ENCODE measurements at places on chromosomes 4 and X.

GRCh38 chr4:149264093-149264733 lies 551.4 kb downstream of the IQCM start:
- DNase-seq: no peak

- no peak for DNase-seq
Measured at GRCh38 chrX:134645936-134646543, 12.2 kb downstream of the PLAC1 start.

DNA sequence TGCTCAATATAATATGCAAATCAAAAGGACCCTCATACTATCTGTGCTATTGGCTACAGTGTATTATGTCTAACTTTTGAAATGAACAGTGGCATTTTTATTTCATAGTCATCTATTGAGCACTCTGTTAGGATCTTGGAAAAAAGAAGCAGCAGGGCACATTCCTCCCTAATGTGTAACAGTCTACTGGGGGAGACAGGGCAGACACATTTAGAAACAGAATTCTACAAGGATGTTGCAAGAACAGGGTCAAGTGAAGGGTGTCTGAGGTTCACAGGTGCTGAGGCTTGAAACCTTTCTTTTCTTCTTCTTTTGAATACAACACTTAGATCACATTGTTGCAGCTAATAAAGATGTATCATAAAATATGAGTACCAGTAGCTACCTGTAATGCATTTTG lies 129.7 kb upstream of the SLC4A4 start:
- DNase-seq: no peak

DNA sequence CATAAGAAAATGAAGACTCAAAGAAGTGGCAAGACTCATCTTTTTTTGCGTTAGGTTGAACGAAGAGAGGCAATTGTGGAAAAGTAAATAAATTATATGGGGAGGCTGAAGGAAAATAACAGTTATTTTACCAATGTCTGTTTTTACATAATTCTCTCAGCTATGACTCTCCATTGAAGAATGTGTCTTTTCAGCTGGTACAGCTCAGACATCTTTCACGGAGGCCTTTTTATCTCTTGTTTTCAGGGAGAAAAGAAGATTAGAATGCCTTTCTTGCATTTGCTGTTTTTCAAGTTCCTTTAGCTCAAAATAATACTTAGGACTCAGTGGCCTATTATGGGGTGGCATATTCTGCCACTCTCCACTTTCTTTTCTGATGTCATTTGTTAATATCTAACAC lies 153.0 kb downstream of the ADAM29 start:
- no peak for DNase-seq

- DNase-seq: no peak
Measured at GRCh38 chr4:105572296-105572695, 19.9 kb downstream of the ARHGEF38 start.

DNA sequence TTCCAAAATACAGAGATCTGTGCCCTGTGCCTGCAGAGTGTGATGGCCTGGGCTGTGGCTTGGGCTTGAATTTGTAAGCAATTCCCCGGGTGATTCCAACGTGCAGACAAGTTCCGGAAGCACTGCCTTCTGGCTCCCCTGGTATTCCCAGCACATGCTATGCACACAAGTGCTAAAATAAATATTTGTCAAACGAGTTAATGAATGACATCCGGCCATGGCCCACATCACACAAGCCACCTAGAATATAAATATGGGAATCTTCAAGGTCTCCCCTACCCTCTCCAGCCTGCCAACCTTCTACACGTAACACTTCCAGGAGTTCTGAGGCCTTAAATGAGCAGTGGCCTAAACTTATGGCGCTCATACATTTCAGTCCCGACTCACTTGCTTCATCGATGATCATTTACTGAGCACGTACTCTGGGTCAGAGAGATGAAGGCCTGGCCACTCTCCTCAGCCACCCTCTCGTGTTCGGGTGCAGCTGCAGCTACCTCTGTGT lies 21.3 kb downstream of the DCTD start:
- no peak for DNase-seq

GRCh38 chr4:12791536-12791935 lies 692.6 kb downstream of the RAB28 start:
- no peak for DNase-seq

DNA sequence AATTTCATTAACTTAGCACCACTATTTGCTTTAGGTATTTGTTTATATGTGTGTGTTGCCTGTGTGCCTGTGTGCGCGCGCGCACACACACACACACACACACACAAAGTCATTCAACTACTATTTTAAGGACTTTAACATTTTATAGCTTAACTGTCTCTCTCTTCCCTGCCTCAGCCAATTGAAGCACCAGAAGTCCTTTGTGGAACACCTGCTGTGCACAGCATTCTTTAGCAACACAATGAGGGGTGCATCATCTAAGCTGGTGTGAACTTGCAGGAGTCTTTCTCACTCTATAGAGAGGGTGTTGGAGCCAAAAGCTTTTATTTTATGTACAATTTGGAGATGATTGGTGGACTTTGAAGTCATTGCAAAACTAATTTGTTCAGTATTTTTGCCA lies 31.3 kb downstream of the SLIT2 start:
- no peak for DNase-seq

GRCh38 chr4:138912704-138913340 lies 102.8 kb upstream of the NOCT start:
- DNase-seq: no peak

DNA sequence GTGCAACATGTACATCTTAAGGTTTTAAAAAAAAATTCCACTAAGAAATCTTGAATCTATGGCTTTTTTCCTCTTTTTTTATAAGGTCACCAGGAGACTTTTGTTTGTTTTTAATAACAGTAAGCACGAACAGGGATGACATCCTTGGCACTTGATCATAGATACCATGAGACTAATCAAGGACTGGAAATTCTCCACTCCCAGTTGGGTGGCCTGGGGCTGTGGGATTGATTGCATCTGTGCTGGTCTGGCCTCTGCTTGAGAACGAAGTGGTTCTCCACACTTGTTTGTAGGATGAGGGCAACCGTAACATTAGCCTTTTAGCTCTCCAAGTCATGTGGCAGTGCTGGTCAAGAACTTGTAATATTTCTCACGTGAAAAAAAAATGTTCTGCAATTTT lies 35.4 kb downstream of the SNX25 start:
- no peak for DNase-seq

DNA sequence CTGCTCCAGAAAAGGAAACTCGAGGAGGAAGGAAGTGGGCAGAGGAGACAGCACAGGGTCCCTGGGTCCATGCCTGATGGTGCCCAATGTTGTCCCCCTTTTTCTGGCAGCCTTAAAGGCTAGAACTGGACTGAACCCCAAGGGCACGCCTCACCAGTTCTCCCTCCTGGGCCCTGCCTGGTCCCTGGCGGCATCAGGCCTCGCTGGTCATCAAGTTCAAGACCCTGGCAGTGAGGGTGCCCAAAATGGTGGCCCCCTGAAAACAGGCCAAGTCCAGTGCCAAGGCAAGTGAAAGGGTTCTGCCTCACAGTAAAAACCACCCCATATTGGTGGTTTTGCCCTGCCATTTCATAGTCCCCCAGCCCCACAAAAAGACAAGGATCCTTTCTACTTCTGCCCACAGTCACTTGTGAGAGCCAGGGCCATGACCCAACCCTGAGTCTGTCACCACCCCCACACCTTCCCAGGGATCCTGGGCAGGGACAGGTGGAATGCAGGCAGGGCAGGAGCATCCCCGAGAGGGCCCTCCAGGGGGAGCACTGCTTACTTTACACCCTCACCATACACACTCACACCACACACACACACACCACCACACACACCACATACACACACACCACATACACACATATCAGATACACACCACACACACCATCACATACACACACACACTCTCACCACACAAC lies 107.6 kb downstream of the DCTD start:
- no peak for DNase-seq

- DNase-seq: no peak
Measured at GRCh38 chr4:168558599-168558998, 61.7 kb downstream of the PALLD start.

DNA sequence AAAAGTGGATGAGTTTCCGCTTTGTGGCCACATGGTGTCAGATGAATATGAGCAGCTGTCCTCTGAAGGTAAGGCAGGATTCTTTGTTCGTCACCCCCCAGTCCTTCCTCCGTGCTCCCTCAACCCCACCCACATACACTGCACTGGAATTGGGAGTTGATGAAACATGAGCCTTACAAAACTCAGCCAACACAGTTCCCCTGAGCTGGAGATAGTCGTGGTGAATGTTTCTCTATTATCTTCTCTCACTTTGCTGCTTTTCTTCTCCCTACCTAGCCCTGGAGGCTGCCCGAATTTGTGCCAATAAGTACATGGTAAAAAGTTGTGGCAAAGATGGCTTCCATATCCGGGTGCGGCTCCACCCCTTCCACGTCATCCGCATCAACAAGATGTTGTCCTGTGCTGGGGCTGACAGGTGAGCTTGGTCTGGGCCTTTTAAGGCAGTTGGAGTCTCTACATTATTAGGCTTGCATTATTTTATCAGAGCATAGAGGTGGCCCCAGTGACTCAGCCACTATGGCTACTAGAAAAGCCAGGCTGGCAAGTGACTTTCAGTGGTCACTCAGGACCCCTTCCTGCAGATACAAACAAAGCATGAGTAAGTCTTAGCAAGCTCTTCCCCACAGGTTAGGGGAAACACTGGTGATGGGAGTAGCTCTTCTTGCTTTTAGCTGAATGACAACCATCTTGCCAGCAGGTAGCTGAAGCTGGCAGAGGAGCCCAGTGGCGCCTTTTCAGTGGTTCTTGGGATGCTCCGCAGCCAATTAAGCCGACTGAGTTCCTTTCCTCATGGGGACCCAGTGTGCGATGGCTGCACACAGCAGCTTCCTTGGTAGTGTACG lies 1.6 kb downstream of the RPL10 start:
- DNase-seq: no peak

GRCh38 chr4:128220286-128221235 lies 67.1 kb downstream of the PGRMC2 start:
- no peak for DNase-seq

- DNase-seq: no peak
Measured at GRCh38 chr4:14874990-14875389, 127.3 kb upstream of the CPEB2 start.

GRCh38 chr4:66284991-66285451 lies 614.7 kb upstream of the EPHA5 start:
- no peak for DNase-seq

DNA sequence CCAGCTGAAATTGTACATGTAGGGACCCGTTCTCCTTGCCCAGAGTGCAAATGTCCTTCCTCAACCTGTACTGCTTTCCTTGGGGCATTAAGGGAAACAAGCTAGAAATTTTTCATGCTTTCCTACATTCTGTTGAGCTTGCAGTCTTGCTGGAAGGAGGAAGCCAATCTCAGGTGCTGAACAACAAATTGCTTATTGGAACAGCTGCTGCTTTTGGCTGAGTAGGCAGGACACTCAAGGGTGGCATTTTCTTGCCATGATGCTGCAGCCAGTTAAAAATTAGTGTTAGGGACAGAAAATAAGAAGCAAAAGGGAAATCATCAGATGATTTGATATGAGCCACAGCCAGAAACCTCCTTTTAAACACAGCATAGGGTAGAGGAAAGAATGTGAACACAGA lies 223.7 kb downstream of the QDPR start:
- no peak for DNase-seq

- no peak for DNase-seq
Measured at GRCh38 chr4:2390146-2390545, 28.3 kb downstream of the ZFYVE28 start.

DNA sequence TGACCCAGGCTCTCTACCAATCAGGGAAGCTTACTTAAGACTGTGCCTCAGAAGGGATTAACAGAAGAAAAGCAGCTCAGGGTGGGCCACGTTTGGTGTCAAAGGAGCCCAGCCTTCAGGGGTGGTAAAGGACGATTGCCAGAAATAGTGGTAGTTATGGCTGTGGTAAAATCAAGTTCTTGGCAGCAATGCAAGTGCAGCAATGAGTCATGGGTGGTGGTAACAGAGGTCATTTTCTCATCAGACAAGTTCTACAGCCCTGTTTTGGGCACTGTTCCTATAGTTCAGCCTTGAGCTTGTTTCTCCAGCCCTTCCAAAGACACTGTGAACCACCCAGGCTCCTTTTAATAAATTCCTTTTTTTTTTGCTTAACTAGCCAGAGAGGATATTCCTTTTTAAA lies 120.3 kb downstream of the EFHC2 start:
- DNase-seq: no peak

DNA sequence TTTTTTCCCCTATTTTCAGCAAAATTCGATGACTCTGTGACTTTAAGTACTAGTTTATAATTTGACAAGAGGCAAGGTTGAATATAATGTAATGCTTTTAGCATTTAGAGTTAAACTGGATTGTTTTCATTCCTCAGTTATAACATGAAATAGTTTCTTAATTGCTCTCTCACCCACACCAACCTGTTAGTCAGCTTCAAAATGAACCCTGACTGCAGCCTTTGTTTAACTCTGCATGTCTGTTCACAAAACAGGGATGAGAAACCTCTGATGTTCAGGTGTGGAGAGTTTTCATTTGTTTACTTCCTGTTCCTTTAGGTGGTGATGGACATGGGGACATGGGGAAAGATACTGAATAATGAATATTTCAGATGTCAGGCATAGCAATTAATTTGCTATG lies 49.9 kb upstream of the MND1 start:
- no peak for DNase-seq

DNA sequence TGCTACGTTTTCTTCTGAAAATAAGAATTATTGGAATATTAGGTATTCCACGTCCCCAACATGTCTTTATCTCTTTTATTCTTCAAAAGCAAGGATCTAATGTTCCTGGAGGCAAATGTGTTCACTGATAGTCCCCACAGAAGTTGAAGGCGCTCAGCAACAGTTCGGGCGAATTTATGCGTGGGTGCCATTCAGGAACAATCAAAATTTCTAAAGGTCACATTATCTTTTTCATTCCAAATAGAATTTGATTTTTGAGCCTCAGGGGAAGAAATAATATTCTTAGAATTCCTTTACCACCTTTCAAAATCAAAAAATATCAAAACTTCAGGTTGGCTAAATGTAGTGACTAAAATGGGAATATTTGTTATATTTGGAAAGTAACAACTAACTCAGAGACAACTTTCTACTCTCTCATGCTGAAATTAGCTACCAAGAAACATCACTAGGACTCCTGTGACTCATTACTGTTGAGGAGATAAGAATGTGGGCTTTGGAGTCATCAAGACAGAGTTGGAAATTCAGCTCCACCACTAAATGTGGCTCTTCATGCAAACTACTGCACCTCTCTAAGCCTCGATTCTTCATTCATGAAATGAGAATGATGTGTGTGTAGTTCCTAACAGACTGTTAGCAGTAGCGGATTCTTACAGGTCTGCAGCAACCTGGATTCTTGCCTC lies 72.3 kb upstream of the KIT start:
- DNase-seq: no peak

DNA sequence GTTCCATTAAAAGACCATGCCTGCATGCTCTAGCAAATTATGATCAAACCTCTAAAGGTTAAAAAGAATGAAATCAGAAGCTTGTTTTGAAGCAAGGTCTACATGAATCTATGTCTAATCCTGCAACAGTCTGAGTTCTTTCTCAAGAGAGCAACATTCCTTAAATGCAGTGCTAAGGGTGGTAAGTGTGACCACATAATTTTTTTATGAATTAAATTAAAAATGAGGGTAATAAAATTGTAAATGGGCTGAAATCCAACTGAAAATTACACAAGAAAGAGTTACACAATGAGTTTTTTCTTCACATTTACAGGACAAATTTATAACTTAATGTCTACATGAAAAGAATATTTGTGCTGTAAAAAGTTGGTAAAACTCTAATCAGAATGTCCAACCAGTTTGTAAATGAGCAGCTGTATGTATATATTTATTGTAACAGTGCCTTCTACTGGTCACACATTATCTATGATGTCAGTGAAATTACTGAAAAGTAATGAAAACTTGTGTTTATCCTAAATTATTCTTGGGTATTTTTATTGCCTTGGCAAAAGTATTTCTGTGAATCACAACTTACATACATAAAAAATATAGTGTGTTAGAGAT lies 336.3 kb upstream of the PITX2 start:
- no peak for DNase-seq

GRCh38 chr4:42768125-42768748 lies 111.3 kb upstream of the ATP8A1 start:
- DNase-seq: peak; percentile 0
